SK-N-MC (cell line): ENCODE measurements at places on chromosomes 12 and 14.
A peak's percentile ranks its signal among the peaks of the same experiment; 100 is the strongest.

DNA sequence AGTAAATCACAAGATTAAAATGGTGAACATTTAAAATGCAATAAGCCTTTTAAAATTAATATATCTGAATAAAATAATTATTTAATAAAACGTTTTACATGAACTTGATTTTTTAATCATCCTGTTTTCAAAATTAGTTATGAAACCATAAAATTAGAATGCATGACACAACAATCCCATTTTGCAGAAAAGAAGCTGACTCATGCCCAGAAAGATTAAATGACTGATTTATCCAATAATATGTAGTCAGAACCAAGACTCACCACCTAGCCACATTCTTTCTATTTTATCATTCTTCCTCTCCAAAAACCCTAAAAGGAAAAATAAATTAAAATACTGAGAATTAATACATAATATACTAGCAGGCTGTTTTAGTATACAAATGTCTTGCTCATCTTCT is 83.0 kb upstream of the LGR5 start:
- DNase-seq: no peak

GRCh38 chr12:50375802-50376201 is 20.6 kb downstream of the FAM186A start:
- DNase-seq: no peak

- DNase-seq: no peak
Observed at GRCh38 chr12:67633708-67634107, 14.8 kb upstream of the DYRK2 start.

- DNase-seq: no peak
Observed at GRCh38 chr12:1885082-1885596, 33.3 kb downstream of the CACNA2D4 start.

DNA sequence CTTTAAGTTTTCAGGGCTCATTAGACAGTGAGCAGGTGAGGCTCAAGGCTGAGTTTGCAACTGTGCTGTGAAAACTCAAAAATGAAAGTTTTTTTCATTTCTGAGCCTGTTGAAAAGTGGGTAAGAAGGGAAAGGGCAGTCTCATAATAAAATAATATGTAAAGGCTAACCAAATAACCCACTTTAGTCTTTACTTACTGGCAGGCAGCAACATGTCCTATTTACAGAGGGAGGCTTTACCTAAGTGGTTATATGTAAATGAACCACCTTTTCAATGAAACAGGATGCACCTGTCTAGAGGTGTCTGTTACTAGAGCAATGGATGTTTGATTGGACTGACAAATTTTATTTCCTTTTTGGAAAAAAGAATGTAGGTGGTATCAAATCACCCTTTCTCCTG is 158.0 kb downstream of the ETV6 start:
- DNase-seq: no peak

DNA sequence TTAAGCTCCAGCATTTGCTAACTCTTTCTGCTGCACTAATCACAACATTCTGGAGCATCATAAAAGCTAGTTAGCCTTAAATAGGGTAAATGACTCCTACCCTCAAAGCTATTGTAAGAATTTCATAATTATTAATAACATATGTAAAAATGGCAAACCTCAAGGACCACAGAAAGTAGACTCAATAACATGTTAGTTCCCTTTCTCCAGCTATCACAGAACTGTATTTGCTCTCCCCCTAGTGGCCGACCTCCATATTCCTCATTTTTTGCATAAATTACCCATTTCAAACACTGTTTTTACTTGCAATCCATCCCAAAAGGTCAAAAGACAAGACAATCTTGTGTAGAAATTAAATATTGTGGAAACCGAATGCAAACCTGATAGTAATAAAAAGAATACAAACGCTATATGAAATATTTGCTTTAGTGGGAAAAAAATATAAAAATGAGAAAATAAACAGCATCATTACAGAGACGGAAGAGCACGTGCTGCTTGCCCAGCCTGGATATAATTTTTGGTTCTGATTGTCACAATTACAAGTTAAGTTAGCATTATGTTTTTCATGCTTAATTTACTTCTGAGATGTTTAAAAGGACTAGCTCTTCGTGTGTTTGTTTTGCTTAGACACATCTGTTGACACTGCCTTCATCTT is 97.9 kb downstream of the RERGL start:
- DNase-seq: peak; percentile 77

GRCh38 chr12:114740448-114740847 is 56.5 kb upstream of the TBX3 start:
- DNase-seq: no peak

GRCh38 chr14:74204491-74204890 is 34.8 kb upstream of the VSX2 start:
- DNase-seq: no peak

DNA sequence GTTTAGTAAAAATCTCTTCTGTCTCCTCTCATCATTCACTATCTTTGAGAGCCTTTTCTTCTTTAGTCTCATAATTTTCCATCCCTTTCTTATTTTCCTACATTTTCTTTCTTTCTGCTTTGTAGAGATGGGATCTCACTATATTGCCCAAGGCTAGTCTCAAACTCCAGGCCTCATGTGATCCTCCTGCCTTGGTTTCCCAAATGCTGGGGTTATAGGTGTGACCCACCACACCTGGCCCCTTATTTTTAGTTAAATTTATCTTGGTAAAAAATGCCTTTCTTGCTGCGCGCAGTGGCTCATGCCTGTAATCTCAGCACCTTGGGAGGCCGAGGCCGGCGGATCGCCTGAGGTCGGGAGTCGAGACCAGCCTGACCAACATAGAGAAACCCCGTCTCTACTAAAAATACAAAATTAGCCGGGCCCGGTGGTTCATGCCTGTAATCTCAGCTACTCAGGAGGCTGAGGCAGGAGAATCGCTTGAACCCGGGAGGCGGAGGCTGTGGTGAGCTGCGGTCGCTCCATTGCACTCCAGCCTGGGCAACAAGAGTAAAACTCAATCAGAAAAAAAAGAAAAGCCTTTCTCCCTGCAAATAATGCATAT is 996 bp downstream of the SLC2A3 start:
- no peak for DNase-seq
